Activated naive CD8-positive, alpha-beta T cell treated with anti-CD3 and anti-CD28 coated beads, Interleukin-2, amount 50 U/mL, for 16 hours (primary cell): ENCODE measurements at places on chromosomes 4 and X.

DNA sequence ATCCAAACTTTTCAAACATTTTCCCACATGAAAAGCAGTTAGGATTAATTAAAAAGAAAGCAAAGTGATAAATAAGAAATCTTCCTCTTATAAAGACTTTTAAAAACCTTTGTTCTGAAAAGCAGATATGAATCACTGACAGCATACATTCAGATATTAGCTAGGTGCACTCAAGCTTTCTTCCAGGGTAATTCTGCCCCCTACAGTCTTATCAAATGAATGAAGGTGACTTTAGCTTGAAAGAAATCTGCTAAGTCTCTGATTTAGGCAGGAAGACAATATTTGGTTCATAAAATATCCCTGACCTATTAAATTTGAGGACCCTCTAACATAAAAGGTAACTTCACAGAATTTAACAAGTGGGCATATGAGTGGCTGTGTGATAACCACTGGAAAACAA lies 209.1 kb upstream of the FAM47A start:
- DNase-seq: no peak

GRCh38 chr4:105193536-105193935 lies 46.9 kb downstream of the TET2 start:
- DNase-seq: no peak

GRCh38 chrX:25131055-25131454 lies 115.3 kb upstream of the ARX start:
- no peak for DNase-seq

DNA sequence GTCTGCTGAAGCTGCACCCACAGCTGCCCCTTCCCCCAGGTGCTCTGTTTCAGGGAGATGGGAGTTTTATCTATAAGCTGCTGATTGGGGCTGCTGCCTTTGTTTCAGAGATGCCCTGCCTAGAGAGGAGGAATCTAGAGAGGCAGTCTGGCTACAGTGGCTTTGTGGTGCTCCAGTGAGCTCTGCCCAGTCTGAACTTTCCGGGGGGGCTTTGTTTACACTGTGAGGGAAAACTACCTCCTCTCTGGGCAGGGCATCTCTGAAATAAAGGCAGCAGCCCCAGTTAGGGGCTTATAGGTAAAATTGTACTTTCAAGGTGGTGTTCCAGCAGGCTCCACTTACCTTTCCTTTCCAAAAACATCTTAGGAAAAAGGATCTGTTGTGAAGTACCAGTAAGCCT lies 242.2 kb downstream of the SPRY1 start:
- no peak for DNase-seq

GRCh38 chr4:82785611-82786400 lies 12.8 kb downstream of the SCD5 start:
- no peak for DNase-seq

DNA sequence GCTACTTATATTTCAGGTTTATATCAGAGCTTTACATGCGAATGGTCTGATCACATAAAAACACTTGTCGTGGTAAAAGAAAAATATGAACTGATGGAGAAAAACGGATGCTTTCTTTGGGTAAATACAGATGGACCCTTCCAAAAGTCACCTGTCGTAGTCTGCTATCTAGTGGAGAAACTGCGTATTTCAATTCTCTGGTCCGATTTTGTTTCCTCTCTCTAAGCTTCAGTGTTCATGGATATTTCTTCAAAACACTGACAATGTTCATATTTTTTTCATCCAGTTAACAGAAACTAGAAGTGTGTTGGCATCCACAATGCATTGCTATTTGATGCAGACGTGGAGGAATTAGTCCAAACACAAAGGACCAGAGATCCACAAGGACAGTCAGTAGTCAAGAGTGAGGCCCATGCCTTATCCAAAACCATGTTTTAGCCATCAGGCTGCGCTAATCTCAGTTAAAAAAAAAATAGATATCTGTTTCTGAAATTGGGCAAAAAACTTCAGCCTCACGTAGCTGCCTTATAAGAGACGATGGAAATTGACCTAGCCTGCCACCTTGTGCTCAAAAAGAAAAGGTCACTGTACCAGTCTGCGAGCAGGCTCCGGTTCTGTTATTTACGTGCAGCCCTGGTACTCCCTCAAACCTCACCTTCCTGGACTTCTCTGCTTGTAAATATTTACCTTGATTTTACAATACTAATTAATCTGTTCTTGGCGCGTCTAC lies 16.0 kb downstream of the MEPE start:
- no peak for DNase-seq

GRCh38 chr4:131499141-131499873 lies 1649.8 kb upstream of the PCDH10 start:
- DNase-seq: no peak
